ENCODE measurements at places on chromosomes 1 and 21.

DNA sequence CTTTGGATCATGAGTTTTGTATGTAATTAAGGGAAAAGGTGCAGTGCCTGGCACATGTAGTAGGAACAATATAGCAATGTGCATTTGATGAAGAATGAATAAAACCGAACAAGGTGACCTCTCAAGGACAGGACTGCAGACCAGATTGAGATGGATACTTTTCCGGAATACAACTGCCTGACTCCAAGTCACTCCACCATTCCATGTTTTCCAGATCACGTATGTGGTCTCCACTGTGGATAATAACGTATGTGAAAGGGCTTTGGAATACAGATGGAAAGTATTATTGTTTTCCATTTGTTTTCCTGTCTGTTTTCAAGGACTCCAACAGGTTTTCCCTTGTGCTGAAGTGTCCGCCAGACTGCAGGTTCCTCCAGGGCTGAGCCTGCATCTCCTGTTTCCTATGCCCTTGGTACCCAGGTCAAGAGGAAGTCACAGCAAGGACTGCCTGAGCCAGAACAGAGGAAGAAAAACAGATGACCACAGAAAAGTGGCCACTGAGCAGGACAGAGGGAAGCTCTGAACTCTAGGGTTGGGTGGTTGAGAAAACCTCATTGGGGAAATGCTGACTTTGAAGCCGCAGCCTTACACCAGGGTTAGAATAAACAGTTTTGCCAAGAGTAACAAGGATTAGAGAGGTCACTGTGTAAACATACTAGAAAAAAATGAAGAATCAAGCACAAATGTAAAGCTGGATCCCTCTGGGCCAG is 4.0 kb downstream of the CFAP45 start:
- DNase-seq, result no peak

- DNase-seq, result no peak
Measured at GRCh38 chr1:90821152-90821787, 104.2 kb upstream of the BARHL2 start.

DNA sequence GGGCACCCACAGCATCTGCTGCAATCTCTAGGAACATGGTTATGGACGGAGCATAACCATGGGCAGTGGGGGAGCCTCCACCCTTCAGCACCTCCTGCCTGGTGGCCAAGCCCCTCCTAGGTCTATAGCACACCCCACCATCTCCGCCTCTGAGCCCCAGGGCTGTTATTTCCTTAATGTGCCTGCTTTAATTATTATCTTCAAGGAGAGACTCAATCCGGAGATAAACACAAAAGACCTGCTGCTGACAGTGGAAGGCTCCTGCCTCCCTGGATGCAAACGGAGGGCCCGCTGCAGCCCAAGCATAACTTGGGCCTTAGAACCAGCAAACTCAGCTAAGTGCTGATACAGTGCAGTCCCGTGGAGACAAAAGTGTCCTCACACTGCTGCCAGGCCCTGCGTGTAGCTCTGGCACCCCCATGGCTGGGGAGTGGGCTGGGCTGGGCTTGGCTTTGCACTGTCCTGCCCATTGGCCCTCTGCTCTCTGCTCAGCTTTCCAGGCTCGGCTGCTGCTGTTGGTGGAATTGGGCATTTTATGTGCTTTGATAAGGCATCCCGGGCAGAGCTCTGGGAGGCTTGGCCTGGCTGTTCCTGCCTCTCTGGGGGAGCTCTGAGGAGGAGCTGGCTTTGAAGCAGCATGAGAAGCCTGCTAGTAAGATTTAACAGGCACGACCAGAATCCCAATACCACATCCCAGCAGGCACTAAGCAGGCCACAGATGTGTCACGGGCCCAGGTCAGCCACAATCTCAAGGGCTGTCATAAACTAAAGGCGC is 620.2 kb downstream of the PTPRU start:
- no peak for DNase-seq

- DNase-seq, result no peak
Measured at GRCh38 chr1:53121319-53122172, 20.9 kb downstream of the SLC1A7 start.

- DNase-seq, result no peak
Measured at GRCh38 chr1:53615101-53615500, 123.9 kb downstream of the GLIS1 start.

GRCh38 chr1:228000416-228000815 is 6.4 kb upstream of the WNT3A start:
- no peak for DNase-seq

GRCh38 chr21:45636951-45637646 is 6.4 kb upstream of the PCBP3 start:
- DNase-seq, result no peak

DNA sequence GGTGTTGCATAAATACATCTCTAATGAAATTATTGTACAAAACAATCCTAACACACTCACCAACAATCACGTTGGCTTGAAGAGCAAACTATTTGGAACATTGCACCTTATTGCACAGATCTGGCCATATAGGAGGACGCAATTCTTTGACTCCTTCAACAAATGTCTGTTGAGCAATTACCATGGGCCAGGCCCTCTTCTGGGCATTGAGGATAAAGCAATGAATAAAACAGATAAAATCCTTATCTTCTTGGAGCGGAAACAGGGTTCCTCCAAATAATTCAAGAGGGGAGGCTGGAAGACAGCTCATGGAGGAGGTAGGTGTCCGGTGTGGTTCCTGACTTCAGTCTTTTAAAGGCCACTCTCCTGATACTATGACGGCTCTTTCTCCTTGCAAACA is 43.3 kb downstream of the PAX7 start:
- DNase-seq, result no peak

DNA sequence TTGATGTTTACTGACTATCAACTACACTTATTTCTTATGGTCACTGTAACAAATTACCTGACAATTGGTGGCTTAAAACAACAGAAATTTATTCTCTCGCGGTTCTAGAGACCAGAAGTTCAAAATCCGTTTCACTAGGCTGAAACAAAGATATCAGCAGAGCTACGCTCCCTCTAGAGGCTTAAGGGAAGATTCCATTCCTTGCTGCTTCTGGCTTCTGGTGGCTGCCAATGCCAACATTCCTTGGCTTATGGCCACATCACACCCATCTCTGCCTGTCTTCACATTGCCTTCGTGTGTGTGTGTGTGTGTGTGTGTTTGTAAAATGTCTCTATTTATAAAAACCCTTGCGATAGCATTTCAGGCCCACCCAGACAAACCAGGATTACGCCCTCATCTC is 66.4 kb downstream of the LMX1A start:
- DNase-seq, result no peak

GRCh38 chr1:1826356-1827088 is 48.3 kb upstream of the NADK start:
- DNase-seq, result no peak

- DNase-seq, result no peak
Measured at GRCh38 chr1:167913895-167914496, at the start of gene ADCY10. TSS of gene ADCY10 (minus strand) at chr1:167914134. CDS start at chr1:167905140, 8,994 bp downstream.

GRCh38 chr1:211259638-211260126 is 516 bp downstream of the RCOR3 start:
- peak; percentile 44 for DNase-seq

DNA sequence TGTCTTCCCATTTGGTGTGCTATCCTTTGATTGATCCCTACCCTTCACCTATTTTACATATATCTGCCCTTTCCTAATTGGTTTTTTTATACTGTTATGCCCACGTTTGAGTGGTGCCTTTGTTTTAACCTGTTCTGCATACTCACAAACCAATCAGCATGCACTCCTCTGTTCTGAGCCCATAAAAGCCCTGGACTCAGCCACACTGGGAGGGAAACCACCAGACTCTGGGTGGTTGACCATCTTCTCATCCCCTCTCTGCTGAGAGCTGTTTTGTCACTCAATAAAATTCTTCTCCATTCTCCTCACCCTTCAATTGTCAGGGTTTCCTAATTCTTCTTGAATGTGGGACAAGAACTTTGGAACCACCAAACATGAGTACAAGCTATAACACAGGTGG is 989.8 kb downstream of the ADGRL2 start:
- no peak for DNase-seq

GRCh38 chr1:159791461-159791860 is 10.7 kb downstream of the DUSP23 start:
- no peak for DNase-seq

GRCh38 chr1:33375316-33375715 is 54.4 kb upstream of the A3GALT2 start:
- DNase-seq, result no peak

GRCh38 chr1:218315638-218316037 is 29.5 kb upstream of the TGFB2 start:
- DNase-seq, result no peak

DNA sequence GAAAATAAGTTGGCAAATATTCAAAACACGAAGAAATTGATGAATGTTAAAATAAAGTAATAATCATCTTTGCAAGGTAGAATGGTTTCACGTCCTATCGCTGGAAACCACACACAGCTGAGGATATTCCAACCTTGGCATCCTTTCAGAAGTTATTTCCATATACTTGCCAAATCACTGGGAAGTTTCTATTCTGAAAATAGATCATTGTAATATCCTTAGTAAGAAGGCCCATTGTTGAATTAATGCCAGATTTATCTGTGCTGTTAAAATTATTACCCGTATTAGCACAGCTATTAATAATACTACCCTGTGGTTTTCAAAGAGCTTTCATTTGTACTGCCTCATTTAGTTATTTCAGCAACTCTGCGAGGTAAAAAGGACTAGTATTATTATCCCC is 81.1 kb downstream of the OLFM3 start:
- DNase-seq, result no peak

Data from activated naive CD4-positive, alpha-beta T cell (primary cell).